Central memory CD4-positive, alpha-beta T cell (primary cell): ENCODE measurements at places on chromosomes 6 and 20.

DNA sequence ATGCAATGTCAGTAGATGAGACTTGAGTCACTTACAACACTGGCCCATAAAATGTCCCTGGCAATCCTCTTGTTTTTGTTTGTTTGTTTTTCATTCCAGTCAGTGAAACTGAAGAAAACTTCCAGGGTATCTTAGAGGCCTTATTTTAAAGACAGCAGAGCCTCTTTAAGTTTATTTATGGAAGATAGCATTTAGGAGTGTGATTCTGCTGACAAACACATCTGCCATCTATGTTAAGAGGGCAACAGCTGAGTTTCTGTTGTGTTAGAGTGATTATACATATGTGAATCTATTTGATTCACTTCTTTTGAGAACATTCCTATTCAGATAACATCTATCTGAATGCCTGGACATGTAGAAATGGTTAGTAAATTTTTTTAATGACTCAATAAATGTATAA, 812.6 kb downstream of the TENT5A start:
- DNase-seq = no peak

DNA sequence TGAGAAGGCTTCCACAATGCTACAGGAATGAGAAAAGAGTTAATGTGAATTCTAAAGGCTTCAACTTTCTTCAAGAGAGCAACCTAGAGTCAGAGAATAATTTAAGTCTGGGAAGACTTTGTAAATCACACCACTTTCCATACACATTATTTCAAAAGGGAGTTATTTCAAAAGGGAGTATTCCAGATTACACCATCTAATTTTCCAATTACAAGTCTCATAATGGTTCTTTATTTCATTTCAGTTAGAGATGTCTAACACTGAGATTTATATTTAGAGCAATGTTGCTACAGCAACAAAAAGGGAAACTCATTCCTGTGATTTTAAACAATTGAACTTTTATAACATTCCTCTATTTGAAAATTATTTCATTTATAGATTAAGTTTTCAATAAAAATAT, 98.8 kb upstream of the DST start:
- no peak for DNase-seq

DNA sequence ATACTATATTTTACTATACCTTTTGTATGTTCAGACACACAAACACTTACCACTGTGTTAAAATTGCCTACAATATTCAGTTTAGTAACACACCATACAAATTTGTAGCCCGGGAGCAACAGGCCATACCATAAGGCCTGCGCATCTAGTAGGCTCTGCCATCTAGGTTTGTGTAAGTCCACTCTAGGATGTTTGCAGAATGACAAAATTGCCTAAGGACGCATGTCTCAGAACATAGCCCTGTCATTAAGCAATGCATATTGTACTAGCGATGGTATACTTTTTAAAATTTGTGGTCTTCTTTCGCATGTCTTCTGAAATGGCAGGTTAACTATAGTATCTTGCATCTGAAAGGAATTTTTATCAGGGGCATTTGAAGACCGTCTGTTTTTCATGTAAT, 26.6 kb upstream of the MAP7 start:
- DNase-seq = no peak

DNA sequence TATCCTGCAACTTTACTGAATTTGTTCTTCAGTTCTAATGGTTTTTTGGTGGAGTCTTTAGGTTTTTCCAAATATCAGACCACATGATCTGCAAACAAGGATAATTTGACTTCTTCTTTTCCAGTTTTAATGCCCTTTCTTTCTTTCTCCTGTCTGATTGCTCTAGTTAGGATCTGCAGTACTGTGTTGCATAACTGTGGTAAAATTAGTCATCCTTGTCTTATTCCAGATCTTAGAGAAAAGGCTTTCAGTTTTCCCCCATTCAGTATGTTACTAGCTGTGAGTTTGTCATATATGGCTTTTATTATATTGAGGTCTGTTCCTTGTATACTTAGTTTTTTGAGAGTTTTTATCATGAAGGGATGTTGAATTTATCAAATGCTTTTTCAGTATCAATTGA, 4.3 kb downstream of the MICA start:
- no peak for DNase-seq

DNA sequence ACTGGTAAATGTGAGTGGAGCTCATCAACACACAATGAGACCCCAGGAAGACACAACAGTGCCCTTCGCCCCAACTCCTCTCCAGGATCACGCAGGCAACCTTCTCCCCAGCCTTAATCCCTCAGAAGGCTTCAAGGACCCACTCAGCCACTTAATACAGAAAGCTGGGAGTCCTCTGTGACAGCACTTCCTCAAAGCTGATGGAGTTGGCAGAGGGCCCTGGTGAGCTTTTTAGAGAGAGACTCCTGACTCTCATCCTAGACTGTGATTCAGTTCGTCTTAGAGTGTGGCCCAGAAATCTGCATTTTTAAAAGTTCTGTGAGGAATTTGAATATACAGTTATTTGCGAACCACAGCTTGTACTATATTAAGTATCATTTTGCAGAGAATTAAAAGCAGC, 187.7 kb downstream of the UST start:
- DNase-seq = no peak

DNA sequence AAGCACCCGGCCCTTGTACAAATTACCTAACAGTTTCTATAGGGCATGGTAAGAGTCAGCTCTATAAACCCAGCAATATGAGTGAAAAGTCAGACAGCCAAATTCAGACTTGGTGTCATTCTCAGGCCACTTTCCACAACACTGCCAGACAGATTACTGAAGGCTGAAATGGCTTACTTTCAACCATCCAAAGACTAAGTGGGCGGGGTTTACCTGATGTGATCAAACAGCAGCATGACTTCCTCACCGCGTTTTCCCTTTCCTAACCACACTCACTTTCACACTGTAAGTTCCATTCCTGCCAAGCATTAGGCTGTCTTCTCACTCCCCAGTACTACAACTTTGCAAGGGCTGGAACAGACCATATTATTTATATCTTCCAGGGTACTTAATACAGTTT, 85.9 kb downstream of the SMLR1 start:
- peak; percentile 7 for DNase-seq
